Foreskin keratinocyte (primary cell): ENCODE measurements at places on chromosomes 3 and 15.

GRCh38 chr15:99122831-99123712 lies 18.2 kb downstream of the SYNM start:
- no peak for DNase-seq

GRCh38 chr3:55453886-55454496 lies 33.1 kb downstream of the WNT5A start:
- no peak for DNase-seq

DNA sequence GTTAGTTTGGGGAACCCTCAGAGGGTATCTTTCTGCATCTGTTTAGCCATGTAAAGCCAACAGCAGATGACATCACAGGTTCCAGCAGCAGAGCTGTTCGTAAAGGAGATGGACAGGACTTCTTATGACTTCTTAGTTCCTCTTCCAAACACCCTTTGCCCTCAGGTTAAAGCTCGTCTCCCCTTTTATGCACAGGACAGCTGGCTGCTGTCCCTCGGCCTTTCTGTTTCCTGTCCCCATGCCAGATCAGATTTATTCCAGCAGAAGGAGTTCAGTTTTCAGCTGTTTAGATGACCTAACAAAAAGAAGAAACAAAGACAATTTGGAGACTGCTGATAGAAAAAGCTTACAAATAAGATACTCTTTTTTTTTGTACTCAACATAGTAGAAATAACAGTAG lies 45.1 kb downstream of the SEC22A start:
- no peak for DNase-seq

GRCh38 chr15:59178151-59178695 lies 28.4 kb upstream of the LDHAL6B start:
- no peak for DNase-seq

DNA sequence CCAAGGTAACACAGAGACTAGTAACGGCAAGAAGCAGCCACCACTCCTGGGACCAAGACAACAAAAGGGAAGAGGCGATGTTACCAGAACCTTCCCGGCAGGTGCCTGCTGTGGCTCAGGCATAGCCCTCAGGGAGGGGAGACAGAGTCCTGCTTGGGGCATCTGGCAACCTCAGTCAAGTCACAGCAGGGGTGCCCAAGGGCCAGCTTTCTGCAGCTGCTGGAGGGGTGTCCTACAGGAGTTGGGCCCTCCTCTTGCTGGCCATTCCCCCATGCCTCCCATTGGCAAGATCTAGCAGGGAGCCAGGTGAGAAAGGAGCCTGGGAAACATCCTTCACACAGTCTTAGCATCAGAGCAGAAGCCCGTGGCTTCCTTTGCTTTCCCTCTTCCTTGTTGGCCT lies 197.3 kb upstream of the IL12A start:
- DNase-seq = no peak

- DNase-seq = no peak
Measured at GRCh38 chr15:41647262-41647661, 12.9 kb upstream of the MGA start.

DNA sequence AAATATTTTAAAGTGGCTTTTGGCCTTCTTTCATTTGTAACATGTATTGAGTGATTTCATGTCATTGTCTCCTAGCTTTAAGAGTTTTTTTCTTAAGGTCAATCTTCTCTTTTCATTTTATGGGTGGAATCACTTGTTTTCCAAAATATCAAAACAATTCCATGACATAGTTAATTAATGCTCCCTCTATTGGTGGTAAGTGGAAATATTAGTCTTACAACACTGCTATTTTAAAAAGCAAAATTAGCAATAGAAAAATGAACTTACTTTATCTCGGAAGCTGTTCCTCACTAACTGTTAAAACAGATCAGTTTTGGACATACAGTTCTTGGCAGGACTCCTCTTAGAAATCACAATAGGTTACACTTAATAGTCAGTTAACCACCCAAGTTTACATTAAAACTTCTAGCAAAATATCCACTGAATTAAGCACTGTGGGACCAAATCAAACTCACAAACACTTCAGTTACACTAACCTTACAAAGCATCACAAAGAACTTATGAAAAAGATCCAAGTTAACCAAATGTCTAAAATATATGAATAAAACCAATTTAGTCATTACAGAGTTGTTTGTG lies 42.4 kb downstream of the TIGIT start:
- DNase-seq = no peak

- DNase-seq = no peak
Measured at GRCh38 chr15:38486936-38487335, 33.0 kb downstream of the FAM98B start.

- no peak for DNase-seq
Measured at GRCh38 chr3:126294211-126294808, 62.9 kb downstream of the KLF15 start.

DNA sequence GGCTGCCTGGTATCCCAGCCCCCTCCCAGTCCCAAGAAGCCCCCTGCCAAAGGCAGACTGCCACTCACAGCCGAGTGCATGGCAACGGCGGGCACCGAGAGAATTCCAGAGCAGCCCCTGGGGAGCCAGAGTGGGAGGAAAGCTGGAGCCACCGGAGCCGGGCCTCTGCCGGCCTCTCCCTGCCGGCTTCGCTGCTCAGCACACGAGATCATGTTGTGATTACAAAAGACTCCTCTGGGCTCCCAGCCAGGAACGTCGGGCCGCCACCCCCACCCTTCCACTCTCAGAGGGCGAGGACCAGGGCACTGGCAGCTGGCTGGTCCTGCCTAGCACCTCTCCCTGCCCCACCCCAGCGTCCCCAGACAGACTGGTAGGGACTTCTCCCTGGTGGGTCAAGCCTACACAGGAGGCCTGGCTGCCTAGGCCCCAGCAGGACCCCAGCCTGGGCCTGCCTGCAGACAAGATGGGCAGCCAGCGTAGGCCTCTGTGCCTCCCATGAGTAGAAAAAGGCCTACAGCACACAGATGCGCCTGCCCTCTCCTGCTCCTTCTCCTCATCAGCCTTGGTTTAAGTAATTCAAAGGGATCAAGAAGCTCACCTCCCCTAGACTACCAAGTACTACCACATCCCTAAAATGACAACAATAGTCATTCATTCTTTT lies at the start of gene CCDC9B:
CCDC9B (minus strand) TSS at position 200 of the 661 bp plus-strand sequence; CDS start at position 80, 120 bp downstream.
- DNase-seq = no peak

DNA sequence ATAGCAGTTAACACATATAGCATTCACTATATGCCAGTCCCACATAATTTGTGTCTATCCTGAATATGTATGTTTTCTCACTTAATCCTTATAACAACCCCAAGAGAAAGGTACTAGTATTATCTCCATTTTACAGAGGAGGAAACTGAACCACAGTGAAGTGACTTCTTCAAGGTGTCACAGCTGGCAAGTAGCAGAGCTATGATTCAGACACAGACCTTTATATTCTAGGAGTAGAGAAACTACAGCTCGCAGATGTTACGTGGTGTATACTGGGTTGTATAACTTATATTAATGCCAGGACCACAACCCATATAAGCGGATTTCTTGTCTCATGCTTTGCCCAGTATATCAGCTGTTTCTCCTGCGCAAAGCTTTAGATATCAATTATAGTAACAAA lies 29.5 kb upstream of the ICE2 start:
- no peak for DNase-seq

GRCh38 chr3:145015253-145015652 lies 1043.6 kb downstream of the DIPK2A start:
- DNase-seq = peak; percentile 24
